ENCODE measurements at places on chromosomes 2 and 18. TPM values are rescaled to one million over a fixed set of nuclear protein-coding genes. Genes with fewer than 3 reads are reported as not detected.
A peak's percentile ranks its signal among the peaks of the same experiment; 100 is the strongest.

DNA sequence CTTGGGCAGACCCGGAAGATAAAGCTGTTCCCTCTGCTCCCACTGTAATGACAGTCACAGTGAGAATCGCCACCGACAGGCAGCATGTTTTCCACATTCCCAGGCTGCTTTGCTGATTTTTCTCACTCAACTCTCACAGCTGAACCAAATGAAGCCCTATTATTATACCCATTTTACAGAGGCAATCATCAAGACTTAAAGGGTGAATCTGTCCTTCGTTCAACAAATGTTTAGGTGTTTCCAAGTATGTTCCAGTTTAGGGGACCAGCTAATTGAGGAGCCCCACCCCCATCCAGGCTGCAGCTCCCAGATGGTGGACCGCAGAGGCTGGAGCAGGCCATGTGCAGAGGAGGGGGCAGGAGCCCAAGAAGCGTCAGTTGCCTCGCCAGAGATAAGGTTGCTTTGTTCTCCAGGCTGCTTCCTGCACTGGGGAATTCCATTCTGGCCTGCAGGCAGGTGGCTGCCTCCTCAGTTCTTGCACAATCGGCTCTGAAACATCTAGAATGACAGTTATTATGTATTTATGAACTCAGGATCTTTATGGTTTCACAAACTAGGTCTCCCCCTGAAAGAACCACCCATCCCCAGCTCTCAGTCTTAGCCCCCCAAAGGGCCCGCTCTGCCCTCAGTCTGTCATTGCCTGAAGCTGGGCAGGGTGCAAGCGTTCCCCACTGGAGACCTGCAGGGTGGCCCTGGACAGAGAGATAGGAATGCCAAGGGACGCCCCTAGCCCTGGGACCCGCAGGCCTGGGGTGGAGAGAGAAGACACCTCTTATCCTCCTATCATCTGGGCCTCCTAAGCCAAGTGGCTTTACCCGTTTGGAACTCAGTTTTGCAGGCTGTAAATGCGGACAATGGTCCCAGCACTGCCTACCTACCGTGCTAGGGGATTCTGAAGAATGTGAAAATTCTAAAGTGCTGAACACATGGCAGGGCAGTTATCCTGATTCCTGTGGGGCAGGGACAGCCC is 49.1 kb upstream of the MYCN start:
- no peak overlapping the region for H3K4me3 ChIP-seq
- H3K36me3 ChIP-seq, result no peaks in the 10 kb centered on the region
- H3K27me3 ChIP-seq, result no peaks in the 10 kb centered on the region

GRCh38 chr18:55012008-55012407 is 52.7 kb upstream of the CCDC68 start:
- no peaks in the 10 kb centered on the region for H3K4me1 ChIP-seq
- peaks cover under 1% of the 10 kb centered on the region for H3K27me3 ChIP-seq
- no peak overlapping the region for H3K27ac ChIP-seq
- no peak overlapping the region for H3K4me3 ChIP-seq
- DNase-seq, result no peak

DNA sequence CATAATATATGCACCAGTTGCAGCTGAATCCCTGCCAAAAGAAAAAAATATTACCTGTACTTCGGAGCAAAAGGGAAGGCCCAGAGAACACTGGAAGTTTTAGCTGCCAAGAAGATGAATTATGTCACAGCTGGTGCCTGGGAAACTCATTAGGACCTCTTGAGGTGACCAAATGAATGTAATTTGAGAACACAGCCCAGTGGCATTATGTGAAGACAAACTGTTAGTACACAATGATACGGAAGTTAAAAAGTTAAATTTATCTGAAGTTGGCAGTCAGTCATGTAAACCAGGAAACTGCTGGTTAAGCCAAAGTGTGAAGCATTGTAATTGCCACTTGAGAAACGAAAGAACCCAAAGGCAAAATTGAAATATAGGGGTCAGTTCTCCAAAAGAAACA is 80.7 kb downstream of the EML4 start:
- peak; percentile 85 for DNase-seq
- H3K27me3 ChIP-seq, result no peaks in the 10 kb centered on the region
- H3K27ac ChIP-seq, result no peak overlapping the region
- no peak overlapping the region for H3K4me3 ChIP-seq
- peaks cover 23% of the 10 kb centered on the region for H3K4me1 ChIP-seq

DNA sequence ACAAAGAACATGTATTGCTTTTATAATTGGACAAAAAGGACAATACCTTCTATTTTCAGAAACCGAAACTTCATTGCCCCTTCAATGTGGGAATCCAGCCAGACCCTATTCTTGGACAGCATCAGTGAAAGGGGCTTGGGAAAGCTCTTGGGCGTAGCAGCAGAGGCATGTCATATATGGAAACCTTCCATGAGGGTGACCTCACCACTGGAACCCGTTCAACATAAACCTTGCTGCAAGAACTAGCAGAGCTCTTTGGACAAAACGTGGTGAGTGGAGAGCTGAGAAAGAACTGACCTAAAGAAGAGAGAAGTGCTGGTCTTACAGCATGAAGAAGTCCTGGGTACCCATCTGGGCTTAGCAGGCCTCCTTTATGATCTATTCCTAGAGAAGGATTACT is 22.7 kb upstream of the ACTG2 start:
- H3K4me3 ChIP-seq, result no peak overlapping the region
- peaks cover 11% of the 10 kb centered on the region for H3K36me3 ChIP-seq
- no peak overlapping the region for H3K27ac ChIP-seq
- H3K4me1 ChIP-seq, result no peaks in the 10 kb centered on the region

DNA sequence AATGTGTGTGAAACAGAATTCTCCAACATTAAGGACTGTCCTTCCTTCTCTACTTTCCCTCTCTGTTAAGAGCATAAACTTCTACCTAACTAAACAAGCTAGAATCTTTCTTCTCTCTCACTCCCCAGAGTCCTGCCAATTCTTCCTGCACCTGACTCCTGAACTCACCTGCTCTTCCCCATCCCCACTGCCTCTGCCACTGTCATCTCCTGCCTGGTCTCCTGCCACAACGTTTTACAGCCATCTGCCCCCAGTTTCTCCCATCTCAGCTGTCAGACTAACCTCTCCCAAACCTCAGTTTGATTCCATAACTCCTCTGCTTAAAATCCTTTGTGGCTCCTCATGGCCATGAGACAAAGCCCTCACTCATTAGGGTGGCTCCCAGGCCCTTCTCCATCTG is 288.3 kb upstream of the FBXO11 start:
- no peaks in the 10 kb centered on the region for H3K27me3 ChIP-seq
- H3K4me3 ChIP-seq, result no peak overlapping the region
- H3K4me1 ChIP-seq, result peaks cover 6% of the 10 kb centered on the region
- no peak overlapping the region for H3K27ac ChIP-seq

The GRHL1 gene
- total RNA-seq, result 0.13 TPM

- H3K4me3 ChIP-seq, result no peak overlapping the region
- H3K36me3 ChIP-seq, result no peaks in the 10 kb centered on the region
- no peak for DNase-seq
- H3K27me3 ChIP-seq, result no peaks in the 10 kb centered on the region
Observed at GRCh38 chr2:65548576-65549256, 116.3 kb upstream of the SPRED2 start.

DNA sequence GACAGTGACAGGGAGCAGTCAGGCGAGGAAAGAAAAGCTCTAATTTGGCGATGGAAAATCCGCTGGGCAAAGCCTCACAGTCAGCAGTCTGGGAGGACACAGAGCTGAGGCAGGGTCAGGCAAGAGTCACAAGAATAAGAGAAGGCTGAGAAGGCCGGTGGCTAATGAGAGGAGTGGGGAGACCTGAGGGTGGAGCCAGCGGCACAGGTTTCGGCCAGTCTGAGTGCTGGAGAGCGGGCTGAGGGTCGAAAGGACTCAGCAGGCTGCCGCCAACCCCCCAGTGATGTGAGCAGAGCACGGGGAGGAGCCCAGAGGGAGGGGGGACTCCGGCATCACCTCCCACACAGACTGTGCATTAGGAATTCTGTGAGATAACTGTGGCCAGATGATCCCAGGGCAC is 500.6 kb upstream of the MYT1L start:
- no peak overlapping the region for H3K4me3 ChIP-seq
- H3K27me3 ChIP-seq, result no peaks in the 10 kb centered on the region
- peaks cover 8% of the 10 kb centered on the region for H3K4me1 ChIP-seq

GRCh38 chr2:100998235-100998573 is 3.9 kb upstream of the RPL31 start:
- H3K4me1 ChIP-seq, result no peaks in the 10 kb centered on the region
- peaks cover 6% of the 10 kb centered on the region for H3K36me3 ChIP-seq
- H3K4me3 ChIP-seq, result no peak overlapping the region
- DNase-seq, result no peak
- H3K27ac ChIP-seq, result no peak overlapping the region

DNA sequence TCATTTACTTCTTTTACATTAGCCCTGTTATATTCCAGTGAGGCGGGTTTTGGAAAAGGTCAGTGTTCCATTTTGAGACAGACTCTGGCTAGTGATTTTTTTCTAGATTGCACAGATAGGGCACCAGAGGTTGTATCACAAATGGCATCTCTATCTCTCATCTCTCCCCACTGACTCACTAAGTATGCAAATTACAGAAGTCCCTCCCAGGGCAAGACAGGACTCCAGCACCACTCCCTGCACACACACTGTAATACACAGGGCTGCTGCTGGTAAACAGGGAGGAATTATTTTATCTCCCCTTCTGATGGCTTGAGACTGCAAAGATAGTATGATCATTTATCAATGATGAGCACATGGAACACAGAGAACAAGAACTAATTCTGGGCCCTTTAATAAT is 46.2 kb downstream of the AKAIN1 start:
- no peaks in the 10 kb centered on the region for H3K4me1 ChIP-seq
- H3K36me3 ChIP-seq, result no peaks in the 10 kb centered on the region
- H3K4me3 ChIP-seq, result no peak overlapping the region
- H3K27me3 ChIP-seq, result peaks cover 74% of the 10 kb centered on the region
- no peak overlapping the region for H3K27ac ChIP-seq
- DNase-seq, result no peak

- H3K27ac ChIP-seq, result no peak within 1 kb of the TSS
- H3K27me3 ChIP-seq, result peaks cover 22% of the 10 kb centered on the region
- DNase-seq, result peak; percentile 69
Observed at GRCh38 chr2:229714080-229714735, at the start of gene DNER. DNER (minus strand) TSS chr2:229714555; CDS start chr2:229714423, 132 bp downstream.

The STK39 gene
- total RNA-seq, result 19.3 TPM

DNA sequence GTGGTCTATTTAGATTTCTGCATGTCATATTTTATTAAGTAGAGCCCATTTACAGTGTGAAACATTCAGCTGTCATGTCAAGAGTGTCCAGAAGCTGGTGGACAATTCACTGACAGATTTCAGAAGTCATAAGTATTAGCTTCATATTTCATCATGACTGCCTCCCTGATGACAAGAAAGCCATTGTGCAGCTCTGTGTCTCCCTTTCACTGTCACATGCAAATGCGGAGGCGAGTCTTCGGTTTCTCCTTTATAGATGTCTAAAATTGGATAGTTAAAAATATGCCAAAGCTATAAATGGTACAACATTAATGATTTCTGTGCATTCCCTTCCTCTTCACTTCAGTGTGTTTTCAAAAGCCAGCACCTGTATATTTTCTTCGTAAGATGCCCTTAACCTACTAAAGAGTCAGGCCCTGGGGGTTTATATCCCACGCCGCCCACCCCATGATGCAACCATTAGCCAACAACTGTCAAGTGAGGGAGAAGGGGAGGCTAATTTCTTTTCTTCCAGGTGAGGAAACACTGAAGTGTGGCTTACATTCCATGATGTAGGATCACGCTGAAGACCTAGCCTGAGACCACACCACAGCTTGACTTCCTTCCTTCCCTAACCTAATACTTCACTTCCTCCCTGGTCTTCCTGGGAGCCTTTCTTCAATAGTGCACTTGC is 99.6 kb upstream of the DDX18 start:
- H3K27ac ChIP-seq, result no peak overlapping the region
- H3K27me3 ChIP-seq, result peaks cover 15% of the 10 kb centered on the region
- no peak for DNase-seq
- H3K4me3 ChIP-seq, result no peak overlapping the region

The SGPP2 gene
- 0.09 TPM for total RNA-seq

- no peak for DNase-seq
- H3K27ac ChIP-seq, result no peak overlapping the region
- H3K27me3 ChIP-seq, result no peaks in the 10 kb centered on the region
Observed at GRCh38 chr2:70967189-70967588, 11.2 kb upstream of the ANKRD53 start.

GRCh38 chr2:190469771-190470170 is 61.6 kb downstream of the MFSD6 start:
- H3K4me1 ChIP-seq, result peaks cover 39% of the 10 kb centered on the region
- H3K27me3 ChIP-seq, result no peaks in the 10 kb centered on the region
- peak overlapping the region; percentile 44 for H3K27ac ChIP-seq
- H3K4me3 ChIP-seq, result no peak overlapping the region

GRCh38 chr2:164737612-164738081 is 104.0 kb downstream of the COBLL1 start:
- no peak overlapping the region for H3K27ac ChIP-seq
- peak; percentile 87 for DNase-seq
- no peaks in the 10 kb centered on the region for H3K36me3 ChIP-seq
- no peak overlapping the region for H3K4me3 ChIP-seq
- peaks cover 4% of the 10 kb centered on the region for H3K4me1 ChIP-seq

The EMILIN1 gene
- total RNA-seq, result 46.8 TPM

Measured in A673 (cell line).